ENCODE measurements at places on chromosomes 4 and X.

- DNase-seq, result no peak
Observed at GRCh38 chrX:151801980-151802379, 67.4 kb downstream of the CNGA2 start.

GRCh38 chr4:16289897-16290554 is 63.8 kb upstream of the TAPT1 start:
- no peak for DNase-seq

DNA sequence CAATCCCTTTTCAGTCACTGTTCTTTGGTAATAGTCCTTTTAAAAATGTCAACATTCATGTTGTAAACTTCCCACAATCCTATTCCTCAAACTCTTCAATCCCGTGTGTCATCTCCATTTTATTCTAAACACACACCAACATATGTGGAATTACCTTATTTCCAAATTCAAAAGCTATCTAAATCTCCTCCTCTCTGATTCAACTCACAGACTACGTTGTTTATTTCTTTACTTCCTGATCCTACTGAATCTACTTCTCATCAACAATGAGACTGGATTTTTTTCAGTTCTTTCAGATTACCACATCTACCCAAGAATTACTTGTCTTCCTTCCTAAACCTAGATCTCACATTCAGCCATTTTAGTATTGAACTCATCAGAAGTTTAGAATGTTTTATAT is 188.2 kb downstream of the GABRB1 start:
- no peak for DNase-seq

DNA sequence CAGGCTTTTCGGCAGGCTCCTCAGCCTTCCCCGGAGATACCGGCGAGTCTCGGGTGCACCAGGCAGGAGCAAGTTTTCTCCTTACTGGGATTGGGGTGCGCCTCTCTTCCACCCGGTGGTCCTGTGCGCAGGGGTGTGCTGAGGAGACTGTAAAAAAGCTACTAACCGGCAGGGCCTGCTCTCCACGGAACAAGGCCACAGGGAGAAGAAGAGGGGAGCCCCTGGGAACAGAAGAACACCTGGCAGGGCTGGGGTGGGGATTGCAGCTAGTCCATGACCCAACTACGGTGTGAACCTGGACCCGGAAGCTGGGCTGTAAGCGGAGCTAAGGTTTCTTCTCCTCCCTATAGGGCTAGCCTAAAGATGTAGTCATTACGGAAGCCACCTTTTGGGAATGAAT is 17.7 kb upstream of the ZIC3 start:
- no peak for DNase-seq

DNA sequence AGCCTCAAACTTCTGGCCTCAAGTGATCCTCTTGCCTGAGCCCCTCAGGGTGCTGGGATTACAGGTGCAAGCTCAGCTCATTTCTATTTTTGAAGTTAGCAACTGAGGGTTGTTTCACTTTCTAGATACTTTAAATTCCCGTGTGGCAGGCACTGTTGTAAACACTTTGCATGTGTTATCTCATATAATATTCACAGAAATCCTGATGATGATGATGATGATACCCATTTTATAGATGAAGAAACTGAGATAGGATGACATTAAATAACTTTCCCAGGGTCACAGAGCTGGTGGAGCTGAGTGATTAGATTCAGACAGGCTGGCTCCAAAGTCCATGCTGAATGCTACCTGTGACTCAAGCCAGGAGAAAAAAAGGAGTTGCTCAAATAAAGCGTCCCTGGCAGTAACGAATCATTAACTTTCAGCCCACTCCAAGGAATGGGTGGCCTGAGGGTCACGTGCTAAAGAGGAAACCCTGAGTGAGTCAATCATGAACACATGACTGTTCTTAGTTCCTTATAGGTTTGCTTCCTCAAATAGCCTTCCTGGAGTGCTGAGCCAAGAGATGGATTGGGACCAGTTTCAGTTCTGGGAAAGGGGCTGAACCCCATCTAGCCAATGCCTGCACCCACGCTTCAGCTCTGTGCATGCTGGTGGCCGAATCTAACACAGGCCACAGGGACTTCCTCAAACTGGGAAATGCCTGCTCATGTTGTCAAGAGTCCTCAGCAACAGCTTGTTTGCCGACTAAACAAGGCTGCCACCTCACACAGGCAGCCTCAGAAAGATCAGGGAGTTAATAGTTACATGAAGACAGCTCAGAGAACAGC is 52.8 kb downstream of the RBM47 start:
- DNase-seq, result no peak

DNA sequence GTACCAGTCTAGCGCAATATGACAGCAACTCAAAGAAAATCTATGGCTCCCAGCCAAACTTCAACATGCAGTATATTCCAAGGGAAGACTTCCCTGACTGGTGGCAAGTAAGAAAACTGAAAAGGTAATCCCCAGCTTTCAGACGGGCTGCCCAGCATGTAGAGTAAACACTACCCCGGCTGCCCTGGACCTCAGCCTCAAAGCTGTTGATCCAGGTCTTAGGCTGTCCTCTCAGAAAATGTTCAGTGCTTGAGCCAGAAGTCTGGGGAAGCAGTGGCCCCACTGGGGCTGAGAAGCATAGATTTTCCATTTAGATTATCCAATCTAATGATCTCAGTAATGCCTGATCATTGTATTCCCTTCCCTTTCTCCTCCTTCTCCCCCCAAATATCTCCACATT is 21.9 kb downstream of the BMX start:
- DNase-seq, result no peak

DNA sequence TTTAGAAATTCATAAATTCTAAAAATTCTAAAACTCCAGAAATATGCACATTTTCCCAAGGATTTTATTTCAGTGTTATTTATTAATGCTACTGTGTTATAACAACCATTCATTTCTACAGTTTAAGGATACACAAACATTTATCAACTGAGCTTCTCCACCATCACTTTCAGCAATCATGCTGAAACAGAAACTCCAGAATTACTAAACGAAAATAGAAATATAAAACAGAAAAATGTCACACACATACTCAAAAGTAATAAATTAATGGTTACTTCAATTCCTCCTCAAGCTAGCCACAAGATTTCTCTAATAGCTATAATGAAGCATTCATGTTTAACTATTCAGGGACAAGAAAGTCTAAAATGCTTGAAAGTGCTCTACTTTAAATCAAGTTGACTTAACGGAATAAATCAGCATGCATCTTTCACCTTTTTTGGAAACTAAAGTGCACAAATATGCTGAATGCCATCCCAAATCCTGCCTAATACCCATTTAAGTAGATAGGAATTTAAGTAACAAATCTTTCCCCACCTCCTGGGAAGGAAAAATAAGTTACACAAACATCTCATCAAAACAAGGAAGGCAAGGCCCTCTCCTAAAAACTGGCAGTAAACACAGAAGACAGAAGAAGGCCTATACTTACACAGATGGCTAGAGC is 563 bp downstream of the FAM13A start:
- no peak for DNase-seq

- no peak for DNase-seq
Observed at GRCh38 chr4:110636171-110636679, 13.3 kb upstream of the PITX2 start.

GRCh38 chr4:122224348-122224747 is 72.2 kb downstream of the BLTP1 start:
- no peak for DNase-seq

DNA sequence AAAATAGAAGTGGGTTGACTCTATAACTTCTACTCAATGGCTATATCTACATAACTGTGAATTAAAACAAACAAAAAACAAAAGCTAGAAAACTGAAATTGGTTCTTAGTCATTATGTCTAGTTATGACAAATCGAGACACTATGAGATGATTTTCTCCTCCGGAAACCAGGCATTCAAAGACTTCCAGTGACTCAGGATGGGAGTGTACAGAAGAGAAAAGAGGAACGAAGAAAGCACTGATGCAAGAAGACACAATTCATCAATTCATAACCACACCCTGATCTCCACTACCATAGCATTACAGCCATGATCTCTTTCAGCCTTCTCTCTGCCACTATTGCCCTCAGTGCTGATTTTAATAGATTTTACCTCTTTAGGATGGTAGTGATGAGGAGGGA is 253.6 kb downstream of the CBLL2 start:
- no peak for DNase-seq

- DNase-seq, result no peak
Observed at GRCh38 chr4:185532795-185533324, 2.4 kb downstream of the PDLIM3 start.

DNA sequence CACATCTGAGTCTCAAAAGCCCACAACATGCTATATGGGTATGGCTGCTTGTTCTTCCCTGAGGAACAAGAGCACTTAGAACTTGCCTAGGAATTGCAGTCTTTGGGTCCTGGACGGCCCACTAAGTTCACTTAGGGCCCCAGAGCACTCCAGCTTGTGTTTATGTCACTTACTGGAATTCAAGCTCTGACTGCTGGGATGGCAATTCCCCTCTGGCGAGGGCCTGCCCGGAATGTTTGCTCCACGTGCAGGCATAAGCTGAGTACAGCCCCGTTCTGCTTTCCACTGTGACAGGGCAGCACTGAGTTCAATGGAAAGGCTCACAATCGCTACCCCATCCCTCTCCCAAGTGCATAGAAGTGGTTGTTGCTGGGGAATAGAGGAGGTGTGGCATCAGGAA is 25.9 kb upstream of the RASSF6 start:
- DNase-seq, result no peak

DNA sequence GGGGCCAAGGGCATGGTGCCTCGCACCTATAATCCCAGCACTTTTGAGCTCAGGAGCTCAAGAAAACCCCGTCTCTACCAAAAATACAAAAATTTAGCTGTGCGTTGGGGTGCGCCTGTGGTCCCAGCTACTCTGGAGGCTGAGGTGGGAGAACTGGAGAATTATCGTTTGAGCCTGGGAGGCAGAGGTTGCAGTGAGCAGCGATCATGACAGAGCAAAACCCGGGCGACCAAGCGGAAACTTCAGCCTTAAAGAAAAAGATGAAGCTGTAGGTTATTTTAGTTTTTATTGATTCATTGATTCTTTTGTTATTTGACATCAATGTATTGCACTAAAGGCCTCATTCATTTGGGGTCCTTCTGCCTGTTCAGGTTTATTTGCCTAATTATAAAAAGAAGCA is 5.4 kb downstream of the TMPRSS11F start:
- DNase-seq, result no peak

DNA sequence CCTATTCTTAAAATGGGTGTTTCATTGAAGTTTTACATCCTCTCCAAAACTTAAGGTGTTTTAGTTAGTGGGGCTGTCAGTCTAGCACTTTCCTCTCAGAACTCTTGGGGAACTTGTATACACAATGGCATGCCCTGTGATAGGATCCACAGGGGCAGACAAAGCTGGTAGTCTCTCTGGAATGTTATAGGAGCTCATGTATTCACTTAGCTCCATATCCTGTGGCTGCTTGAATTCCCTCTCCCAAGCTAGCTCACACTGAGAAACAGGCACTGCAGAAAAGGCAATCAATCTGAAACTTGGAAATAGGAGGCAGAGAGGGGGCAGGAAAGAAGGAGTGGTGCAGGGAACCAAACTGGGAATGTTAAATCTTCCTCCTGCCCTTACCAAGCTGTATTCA is 26.3 kb upstream of the ARMCX2 start:
- no peak for DNase-seq

DNA sequence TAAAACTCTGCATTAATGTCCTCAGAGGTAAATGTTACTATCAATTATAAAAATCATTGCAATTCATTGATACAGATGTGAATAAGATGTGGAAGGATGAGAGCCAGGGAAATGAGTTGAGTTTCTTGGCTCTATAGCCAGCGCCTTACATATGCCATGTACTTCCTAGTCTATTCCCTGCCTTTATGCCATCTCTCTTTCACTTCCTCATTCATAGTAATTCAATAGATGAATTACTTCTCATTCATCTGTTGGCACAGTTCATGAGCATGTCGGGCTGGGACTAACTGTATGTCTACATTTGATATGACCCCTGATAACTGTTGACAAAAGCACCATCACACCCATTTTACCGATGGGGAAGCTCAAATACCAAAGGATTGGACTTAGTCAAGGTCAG is 55.7 kb downstream of the LNX1 start:
- DNase-seq, result no peak

DNA sequence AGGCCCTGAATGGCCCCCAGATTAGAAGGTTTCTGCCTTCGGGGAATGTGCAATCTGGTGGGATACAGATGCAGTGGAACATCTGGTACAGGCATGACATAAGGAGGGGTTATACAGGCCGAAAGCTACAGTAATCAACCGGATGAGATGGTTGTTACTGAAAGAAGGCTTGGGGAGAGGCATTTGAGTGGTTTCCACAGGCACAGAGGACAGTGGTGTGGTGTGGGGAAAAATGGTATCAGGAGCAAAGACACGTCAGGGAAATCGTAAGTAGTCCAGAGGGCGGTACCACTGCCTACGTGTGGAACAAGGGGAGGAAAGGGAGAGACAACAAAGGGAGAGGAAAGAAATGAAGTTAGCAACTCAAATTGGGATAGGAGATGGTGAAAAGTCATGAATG is 3.0 kb downstream of the PDLIM3 start:
- no peak for DNase-seq

DNA sequence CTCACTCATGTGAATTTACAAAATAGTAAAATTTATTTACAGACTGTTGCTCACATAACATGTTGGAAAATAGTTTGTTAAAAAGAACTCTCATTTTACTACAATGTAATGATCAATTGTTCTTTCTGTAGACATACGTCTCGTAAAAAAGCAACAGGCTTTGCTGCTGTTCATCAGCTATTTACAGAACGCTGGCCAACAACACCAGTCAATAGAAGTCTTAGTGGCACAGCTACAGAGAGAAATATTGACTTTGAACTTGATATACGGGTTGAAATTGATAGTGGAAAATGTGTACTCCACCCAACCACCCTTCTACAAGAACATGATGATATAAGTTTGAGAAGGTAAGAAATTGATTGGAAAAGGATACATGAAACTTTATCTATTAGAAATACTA is 47.6 kb upstream of the ADAD1 start:
- no peak for DNase-seq

- no peak for DNase-seq
Observed at GRCh38 chr4:54813674-54814073, 155.9 kb downstream of the KIT start.

DNA sequence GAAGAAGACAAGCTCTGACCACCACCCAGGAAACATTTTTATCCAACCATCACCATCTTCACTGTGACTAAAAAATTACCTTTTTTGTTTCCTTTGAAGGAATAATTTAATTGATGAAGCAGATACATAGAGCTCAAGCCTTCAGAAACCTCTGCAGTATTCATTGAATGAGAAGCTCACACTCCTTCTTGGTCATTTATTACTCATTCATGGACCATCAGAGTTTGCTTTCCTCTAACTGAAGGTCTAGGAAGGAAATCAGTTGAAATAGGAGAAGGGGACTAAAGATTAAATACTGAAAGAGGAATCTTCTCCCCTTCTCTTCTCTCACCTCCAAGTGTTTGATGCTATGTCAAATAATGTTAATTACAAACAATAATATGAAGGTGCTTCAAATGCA is 290.6 kb upstream of the KLF3 start:
- DNase-seq, result no peak

GRCh38 chr4:109928327-109929045 is 15.8 kb downstream of the EGF start:
- no peak for DNase-seq

GRCh38 chr4:37762991-37763368 is 63.5 kb upstream of the PGM2 start:
- no peak for DNase-seq
